NCI-H460 (cell line): ENCODE measurements at places on chromosomes 11 and 22.

GRCh38 chr11:46686886-46687795, 13.3 kb downstream of the ARHGAP1 start:
- no peak for DNase-seq

DNA sequence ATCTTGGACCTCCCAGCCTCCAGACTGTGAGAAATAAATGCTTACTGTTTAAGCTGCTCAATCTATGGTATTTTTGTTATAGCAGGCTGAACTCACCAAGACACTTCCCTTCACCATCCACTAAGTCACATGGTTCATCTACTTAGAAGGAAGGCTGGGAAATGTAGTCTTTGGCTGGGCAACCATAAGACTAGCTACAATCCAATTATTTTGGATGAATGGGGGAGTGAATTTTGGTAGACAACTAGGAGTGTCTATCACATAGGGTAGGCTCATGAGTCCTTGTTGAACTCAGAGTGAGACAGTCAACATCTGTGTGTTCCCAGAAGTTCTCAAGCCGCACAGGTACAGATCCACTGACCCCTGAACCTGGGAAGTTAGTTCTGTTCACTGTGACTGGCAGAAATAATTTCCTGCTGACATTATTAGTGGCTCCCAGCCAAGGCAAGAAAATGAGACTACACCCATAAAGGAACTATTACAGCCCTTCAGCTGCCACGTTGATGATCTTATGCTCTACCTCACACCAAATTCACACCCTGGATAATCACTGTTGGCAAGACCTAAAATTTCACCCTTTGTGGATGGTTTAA, 3.1 kb upstream of the SLC35C1 start:
- DNase-seq, result no peak

GRCh38 chr22:38731703-38732161, 24.1 kb downstream of the SUN2 start:
- no peak for DNase-seq

DNA sequence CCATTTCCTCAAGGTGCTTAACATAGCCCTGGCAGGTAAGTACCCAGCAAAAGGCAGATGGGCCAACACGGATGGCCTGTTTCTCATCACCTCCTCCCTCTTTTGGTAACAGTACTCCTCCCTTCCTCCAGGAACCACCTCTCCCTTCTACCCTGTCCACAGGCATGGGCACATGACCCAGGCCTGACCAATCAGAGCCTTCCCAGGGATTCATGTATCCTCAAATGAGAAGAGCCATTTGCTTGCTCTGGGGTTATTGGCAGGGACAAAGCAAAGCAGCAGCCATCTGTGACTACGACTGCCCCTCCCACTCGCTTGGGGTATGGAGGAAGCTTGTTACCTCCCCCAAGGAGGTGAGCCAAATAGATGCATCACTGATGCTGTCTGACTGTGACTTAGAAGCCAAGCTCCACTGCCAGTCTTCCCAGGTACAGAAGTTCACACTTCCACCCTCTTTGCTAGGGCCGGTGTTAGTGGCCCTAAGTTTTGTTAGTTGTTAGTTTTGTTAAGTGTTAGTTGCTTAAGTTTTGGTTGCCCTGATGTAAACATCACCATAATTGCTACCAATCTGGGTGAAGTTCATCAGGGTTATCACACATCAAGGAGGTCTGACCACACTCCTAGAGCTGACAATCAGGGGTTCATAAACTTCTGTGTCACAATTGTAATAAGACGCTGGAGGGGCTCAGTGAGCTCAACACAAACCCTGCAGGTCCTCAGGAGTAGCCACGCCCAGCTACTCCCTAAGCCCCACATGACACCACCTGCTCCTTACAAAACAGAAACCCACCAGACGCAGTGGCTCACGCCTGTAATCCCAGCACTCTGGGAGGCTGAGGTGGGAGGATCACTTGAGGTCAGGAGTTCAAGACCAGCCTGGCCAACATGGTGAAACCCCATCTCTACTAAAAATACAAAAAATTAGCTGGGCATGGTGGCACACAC, 57.3 kb downstream of the ARFGAP3 start:
- no peak for DNase-seq

DNA sequence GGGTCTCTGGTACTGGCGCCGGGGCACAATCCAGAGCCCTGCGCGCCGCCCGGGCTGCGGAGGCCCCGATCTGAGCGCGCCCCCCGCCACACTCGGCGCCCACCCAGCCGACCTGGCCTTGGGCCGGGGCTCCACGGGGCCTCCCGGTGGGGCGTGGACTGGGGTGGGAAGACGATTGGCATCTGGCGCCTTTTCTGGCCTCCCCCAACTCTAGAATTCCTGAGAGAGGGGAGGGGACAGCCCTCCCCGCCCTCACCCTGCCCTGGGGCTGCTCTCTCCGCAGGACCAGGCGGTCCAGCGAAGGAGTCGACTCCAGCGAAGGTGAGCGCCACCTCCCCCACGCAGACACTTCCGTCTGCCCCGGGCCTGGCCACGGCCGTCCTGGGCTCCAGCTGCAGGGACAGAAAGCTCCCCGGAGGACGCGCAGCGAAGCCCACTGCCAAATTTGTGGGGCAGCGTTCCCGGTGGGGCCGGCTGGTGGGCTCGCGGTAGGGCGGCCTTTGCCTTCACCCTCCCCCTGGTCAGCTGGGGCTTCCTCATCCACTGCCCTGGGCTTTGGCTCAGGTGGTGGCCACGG, 593 bp downstream of the SSH3 start:
- DNase-seq, result no peak

DNA sequence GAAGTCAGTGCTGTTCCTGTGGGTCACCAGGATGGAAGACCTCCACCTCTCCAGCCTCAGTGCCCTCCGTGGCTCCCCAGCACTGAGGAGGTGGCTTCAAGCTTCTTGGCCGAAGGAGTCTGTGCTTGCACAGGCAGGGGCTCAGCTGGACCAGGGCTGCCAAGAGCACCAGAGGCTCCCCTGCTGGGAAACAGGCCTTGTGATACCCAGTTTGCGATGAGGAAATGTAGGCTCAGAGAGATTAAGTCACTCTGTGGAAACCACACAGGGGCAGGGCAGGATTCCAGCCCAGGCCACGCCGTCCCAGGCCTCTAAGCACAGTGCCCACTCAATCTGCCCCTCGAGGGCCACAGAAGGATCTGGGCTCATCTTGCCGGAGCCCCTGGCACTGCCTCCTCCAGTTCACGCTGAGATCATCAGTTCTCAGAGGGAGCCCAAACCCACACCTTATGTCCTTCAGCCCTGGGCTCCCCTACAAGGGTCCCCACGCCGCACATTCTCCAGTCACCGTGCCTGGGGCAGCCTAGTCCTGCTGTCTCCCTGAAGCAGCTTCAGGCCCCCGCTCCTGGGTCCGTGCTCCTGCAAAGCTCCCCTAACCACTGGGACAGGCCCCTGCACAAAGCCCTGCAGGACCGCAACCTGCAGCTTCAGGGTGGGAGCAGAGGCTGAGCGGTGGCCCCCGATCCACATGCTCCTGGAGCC, 21.6 kb downstream of the ANO1 start:
- DNase-seq, result no peak

DNA sequence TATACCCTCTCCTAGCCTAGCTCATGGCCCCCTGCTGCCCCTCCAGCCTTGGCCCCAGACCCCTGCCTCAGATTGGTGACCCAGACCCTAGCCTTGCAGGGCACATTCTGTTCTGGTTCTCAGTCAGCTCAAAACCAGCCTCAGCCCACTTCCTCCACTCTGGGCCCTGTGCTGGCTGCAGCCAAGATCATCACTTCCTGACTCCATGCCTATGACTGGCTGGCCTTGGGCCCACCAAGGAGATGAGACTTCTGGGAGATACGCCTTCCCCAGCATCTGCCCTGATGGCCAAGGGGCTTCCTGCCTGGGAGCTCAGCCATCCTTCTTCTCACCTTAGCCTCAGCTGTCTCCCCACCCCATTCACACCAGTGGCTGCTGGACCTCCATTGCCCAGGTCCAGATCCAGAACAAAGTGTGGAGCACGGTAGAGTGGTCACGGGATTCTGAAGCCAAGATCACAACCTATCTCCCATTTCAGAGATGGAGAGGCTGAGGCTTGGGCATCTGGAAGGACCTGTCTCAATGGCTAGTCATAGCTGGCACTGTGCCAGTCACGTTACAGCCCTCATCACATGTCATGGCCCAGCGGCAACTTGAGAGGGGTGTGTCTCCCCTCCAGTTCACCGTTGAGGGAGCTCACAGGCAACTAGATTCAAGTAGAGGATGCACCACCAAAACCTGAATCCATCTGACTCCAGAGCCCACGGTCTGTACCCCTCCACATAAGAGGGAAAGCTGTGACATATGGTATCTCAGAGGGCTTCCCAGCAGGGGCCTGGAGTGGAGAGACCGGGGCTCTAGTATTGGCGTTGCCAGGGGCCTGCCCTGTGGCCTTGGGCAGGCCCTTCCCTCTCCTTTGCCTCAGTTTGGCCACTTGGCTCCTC, 43.0 kb upstream of the KLHL35 start:
- DNase-seq, result no peak

DNA sequence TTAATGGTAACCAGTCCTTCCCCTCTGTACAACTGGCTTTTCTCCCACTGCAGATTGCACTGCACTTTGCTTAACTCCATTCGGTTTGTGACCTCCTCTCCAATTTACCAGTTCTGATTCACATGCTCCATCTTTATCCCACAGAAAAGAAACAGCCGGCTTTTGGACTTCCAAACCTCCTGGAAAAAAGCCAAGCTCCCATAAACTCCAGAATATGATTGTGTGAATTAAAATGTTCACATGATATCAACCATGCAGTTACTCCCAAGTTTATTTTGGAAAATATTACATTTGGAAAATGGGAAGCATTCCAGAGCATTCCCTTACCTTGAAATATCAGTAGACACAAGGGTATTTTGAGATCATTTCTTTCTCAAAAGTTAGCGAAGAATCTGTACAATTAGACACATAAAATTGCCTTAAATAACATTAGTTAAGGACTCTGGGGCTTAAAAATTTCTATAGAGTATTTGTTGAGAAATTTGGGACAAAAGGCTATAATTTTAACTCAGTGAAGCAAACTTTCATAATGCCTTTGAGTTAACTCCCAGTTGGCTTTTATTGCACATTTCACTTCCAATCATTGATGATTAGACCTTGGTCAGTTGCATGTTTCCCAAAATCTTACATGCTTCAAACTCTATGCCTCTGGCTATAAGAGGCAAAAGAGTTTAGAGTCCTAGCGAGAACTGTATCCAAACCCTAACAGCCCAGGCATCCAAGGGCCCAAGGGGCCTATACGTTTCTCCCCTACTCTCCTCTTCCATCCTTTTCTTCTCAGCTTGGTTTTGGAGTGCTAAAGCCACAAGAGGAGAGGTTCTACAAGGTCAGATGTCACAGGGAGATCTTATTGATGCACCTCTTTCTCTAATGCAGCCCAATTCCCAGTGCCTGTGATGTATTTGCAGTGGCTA, 23.6 kb upstream of the TMEM135 start:
- no peak for DNase-seq

GRCh38 chr11:59076876-59077571, 9.1 kb upstream of the GLYATL1B start:
- DNase-seq, result no peak

- no peak for DNase-seq
These were observed 183.8 kb downstream of the SNX19 start for GRCh38 chr11:130732476-130732875.

GRCh38 chr11:75478783-75479596, 46.0 kb upstream of the KLHL35 start:
- DNase-seq, result no peak

DNA sequence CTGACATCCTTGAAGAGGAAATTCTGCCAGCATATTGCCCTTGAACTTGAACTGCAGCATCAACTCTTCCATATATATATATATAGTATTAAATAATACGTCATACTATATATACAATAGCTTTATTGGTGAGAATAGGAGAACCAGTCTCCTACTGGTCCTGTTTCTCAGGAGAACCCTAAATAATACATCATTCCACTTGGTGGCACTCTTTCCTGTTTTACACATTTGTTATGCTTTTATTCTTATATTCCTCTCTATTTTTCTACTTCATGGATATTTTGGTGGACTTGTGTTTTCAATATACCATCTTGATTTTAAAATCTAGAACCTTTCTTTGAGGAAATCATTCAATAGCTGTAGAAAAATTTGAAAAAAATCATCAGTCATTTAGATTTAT, 193.3 kb downstream of the TRPC6 start:
- DNase-seq, result no peak

GRCh38 chr11:66465373-66466224, 1.1 kb upstream of the PELI3 start:
- DNase-seq, result no peak

DNA sequence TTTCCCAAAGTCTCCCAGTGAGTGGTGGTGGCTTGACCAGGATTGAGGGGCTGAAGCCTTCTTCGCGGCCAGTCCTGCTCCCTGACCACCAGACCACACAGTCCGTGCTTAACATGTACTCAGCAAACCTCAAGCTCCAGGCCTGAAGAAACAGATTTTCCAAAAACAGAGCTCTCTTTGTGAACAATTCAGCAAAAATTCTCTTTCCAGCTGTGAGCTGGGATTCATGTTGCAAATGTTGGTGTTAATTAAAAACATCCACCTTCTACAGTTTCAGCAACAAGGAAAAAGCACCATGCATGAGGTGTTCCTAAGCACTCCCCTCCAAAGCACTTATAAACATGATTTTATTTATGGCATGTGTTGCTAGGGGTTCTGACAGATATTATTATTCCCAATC, 129.5 kb downstream of the ETS1 start:
- no peak for DNase-seq

- DNase-seq, result no peak
These were observed 225.8 kb upstream of the NCAM1 start for GRCh38 chr11:112735470-112735869.

GRCh38 chr11:46238967-46239800, 38.3 kb upstream of the CREB3L1 start:
- peak; percentile 74 for DNase-seq

DNA sequence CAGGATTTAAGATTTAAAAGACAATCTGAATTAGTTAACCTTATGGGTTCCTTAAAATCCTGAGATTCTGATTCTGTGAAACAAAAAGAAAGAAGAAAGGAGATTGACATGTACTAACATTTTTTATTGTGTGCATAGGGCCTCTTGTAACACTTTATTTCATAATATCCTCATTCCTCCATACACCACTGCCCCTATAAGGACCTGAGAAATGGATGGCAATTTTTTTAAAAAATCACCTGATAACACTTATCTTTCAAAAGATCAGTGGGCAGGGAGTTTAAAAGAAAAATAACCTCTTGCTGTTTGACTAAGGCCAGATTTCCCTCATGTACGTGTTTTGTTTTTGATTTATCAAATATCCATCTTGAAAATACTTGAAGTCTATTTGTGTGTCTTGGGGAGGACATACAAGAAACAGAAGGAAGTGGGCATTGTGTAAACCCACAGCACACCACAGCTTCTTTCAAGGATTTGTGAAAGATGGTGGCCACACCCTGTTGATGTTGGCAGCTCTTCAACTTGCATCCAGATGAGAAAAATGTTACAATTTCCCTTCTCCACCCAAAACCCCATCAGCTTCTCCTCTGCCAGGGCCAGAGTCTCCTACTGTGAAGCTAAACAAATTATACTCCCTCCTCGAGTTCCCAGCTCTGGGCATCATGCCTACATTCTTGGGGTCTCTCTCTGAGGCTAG, 35.0 kb upstream of the MPEG1 start:
- DNase-seq, result peak; percentile 77
